Activated CD4-positive, alpha-beta T cell treated with anti-CD3 and anti-CD28 coated beads for 48 hours (primary cell): ENCODE measurements at places on chromosomes 4 and X.

- no peak for DNase-seq
These were observed 201.8 kb downstream of the SOWAHB start for GRCh38 chr4:76696109-76696508.

- DNase-seq, result no peak
These were observed 8.0 kb downstream of the SUPT20HL2 start for GRCh38 chrX:24305905-24306304.

DNA sequence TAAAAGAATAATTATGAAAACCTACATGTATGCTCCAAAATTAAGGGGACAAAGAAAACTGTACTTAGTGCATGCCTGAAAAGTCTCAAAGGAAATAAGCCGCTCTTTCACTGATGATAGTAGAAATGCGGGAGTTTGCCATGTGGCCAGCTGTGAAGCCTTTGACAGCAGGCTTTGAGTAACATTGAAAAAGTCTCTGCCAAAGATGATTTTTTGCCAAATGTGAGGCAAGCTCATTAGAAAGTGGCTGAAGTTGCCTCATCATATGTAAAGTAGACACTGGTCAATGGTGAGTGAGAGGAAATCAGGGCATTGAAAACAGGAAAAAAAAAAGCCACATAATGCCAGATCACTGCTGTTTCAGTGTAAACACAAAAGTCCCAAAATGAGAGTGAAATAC, 2360.1 kb downstream of the PCDH7 start:
- no peak for DNase-seq

DNA sequence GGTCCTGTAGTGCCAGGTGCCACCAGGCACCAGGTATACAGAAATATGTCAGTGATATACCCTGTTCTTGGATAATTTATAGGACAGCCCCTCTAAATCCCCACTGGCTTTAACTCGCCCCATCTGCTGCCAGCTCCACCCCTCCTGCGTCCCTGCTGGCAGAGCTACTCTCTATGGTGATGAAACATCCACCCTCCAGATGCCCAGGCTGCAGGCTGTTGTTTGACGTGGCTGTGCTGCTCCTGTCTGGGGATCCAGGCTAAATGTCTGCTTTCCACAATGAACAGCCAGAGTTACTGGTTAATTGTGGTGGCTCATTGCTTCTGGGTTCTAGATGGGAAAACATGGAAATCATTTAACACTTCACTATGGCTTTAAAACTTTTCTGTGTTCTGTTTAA, 12.9 kb downstream of the NHSL2 start:
- no peak for DNase-seq

GRCh38 chr4:83626245-83626836, 90.4 kb downstream of the GPAT3 start:
- no peak for DNase-seq

DNA sequence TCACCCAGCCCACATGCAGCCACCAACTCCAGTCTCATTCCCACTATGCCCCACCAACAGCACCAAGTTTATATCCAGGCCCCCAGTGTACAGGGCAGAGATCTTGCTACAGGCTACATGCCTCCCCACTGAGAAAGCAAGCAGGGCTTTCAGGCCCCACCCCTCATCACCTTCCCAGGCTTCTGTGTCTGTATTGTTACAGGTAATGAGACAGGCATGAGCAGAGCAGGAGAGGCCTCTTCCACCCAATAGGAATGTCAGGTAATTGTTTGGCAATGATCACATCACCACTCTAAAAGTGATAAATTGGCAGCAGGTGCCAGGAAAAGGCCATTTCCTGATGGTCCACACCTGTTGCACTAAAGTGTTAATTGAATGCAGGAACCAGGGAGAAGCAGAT, 102.5 kb downstream of the ZNF518B start:
- no peak for DNase-seq

- no peak for DNase-seq
These were observed 230.9 kb downstream of the C4orf33 start for GRCh38 chr4:129326571-129327460.

DNA sequence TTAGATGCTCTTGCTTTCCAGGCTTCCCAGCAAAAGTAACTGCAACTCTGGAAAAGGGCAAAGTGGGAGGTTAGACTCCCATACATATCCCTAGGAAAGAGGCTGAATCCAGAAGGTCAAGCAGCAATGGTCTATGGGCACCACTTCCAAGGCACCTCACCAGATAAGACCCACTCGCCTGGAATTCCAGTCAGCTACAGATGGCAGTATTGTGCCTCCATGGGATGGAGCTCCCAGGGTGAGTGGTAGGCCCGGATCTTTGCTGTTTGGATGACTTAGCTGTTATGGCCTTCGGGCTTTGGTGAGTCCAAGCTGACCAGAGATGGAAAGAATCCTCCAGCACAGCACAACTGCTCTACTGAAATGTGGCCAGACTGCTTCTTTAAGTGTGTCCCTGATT, 688.0 kb downstream of the PCDH19 start:
- DNase-seq, result no peak
